RWPE2 (cell line): ENCODE measurements at places on chromosomes 11 and 22.

- DNase-seq = no peak
- H3K27me3 ChIP-seq = no peaks in the 10 kb centered on the region
- no peak overlapping the region for H3K4me3 ChIP-seq
- H3K36me3 ChIP-seq = peaks cover 81% of the 10 kb centered on the region
- H3K4me1 ChIP-seq = peaks cover 13% of the 10 kb centered on the region
- H3K27ac ChIP-seq = no peak overlapping the region
Observed at GRCh38 chr11:36436064-36436463, 74.0 kb downstream of the TRAF6 start.

DNA sequence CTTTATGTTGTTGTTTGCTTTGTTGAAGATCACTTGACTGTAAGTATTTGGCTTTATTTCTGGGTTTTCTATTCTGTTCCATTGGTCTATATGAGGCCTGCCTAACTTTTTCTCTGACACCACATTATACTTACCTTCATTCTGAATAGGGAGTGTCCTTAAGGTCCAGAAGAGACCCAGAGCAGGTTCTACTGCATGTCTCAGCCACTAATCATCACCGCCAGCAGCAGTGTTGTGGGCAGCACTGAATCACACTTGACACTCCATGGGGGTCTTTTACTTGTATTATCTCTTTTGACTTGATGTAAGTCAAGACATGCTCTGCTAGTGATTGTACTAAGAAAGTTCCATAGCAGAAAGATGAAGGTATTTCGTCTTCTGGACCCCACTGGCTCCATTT, 274.9 kb downstream of the TENM4 start:
- DNase-seq = no peak
- H3K4me1 ChIP-seq = peaks cover 13% of the 10 kb centered on the region
- no peaks in the 10 kb centered on the region for H3K27me3 ChIP-seq
- no peaks in the 10 kb centered on the region for H3K36me3 ChIP-seq
- H3K4me3 ChIP-seq = no peak overlapping the region

GRCh38 chr11:120235024-120235628, 4.8 kb upstream of the POU2F3 start:
- peaks cover 1% of the 10 kb centered on the region for H3K27me3 ChIP-seq
- H3K27ac ChIP-seq = no peak overlapping the region
- peaks cover 10% of the 10 kb centered on the region for H3K4me1 ChIP-seq
- H3K4me3 ChIP-seq = no peak overlapping the region

DNA sequence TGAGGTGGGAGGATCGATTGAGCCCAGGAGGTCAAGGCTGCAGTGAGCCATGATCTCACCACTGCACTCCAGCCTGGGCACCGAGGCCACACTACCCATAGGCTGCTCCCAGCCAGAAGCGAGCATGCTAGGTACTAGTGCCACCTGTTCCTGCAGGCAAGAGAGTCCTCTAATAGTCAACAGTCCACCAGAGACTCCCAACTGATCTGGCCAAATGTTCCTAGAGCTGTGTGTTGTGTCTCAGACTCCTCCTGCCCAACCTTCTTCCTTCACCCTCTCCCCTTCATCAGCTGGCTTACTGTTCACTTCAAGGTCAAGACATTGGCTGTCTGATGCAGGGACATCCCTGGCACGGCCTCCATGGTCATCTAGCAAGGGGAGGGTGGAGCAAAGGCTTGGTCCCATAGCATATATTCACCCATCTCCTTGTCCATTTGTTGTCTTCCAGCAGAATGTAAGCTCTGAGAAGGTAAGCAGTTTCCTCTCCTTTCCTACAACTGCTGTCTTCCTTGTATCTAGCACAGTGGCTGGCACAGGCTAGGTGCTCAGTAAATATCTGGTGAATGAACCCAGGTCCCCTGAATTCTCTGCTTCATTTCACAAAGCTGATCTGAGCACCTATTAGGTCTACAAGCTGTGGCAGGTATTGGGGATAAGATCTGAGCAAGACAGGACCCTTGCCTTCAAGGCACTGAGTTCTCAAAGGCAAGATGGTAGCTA, 126.2 kb upstream of the SERPIND1 start:
- H3K36me3 ChIP-seq = no peaks in the 10 kb centered on the region
- H3K27me3 ChIP-seq = no peaks in the 10 kb centered on the region
- H3K27ac ChIP-seq = no peak overlapping the region
- no peak for DNase-seq
- H3K4me1 ChIP-seq = no peaks in the 10 kb centered on the region

DNA sequence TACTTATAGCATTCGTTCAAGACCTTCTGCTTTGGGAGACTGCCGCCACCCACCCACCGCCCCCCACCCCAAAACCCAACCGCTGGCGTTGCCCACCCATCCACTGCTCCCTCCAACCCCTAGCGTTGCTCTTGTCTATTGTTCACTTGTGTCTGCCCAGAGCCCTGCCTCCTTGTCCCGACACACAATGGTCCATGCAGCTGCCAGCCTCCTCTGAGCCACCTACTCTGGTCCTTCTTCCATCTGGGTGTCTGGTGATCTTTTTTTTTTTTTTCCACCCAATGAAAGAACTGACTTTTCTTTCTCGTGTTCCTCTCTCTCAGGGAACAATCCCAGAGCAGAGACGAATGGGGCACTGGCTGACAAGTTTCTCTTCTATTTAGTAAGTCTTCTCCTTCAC, 256.0 kb upstream of the SESN3 start:
- no peaks in the 10 kb centered on the region for H3K27me3 ChIP-seq
- H3K27ac ChIP-seq = no peak overlapping the region
- no peaks in the 10 kb centered on the region for H3K36me3 ChIP-seq
- DNase-seq = no peak

DNA sequence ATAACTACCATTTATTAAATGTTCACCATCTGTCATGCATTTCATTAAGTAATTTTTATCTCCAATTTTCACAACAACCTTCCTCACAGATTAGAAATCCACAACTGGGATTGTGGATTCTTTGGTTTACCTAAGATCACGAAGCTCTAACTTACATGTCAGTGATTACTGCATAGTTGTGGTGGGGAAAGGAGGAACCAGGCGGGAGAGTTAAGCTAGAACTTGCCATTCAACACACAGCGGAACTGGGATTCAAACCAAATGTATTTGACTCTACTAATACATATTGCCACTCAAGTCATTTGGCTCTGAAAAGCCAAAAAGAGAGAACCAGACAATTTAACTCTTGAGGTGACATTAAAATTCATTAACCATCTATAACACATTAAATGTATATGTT, 10.4 kb upstream of the LAYN start:
- peaks cover 42% of the 10 kb centered on the region for H3K4me1 ChIP-seq
- no peak overlapping the region for H3K4me3 ChIP-seq
